ENCODE measurements at places on chromosomes 6 and 20. TPM values are rescaled to one million over a fixed set of nuclear protein-coding genes. Genes with fewer than 3 reads are reported as not detected.

GRCh38 chr6:139905404-139906052 lies 531.1 kb upstream of the CITED2 start:
- DNase-seq = no peak

CCN2 gene
- 24.2 TPM for total RNA-seq

MYH7B gene
- 0.55 TPM for total RNA-seq

DNA sequence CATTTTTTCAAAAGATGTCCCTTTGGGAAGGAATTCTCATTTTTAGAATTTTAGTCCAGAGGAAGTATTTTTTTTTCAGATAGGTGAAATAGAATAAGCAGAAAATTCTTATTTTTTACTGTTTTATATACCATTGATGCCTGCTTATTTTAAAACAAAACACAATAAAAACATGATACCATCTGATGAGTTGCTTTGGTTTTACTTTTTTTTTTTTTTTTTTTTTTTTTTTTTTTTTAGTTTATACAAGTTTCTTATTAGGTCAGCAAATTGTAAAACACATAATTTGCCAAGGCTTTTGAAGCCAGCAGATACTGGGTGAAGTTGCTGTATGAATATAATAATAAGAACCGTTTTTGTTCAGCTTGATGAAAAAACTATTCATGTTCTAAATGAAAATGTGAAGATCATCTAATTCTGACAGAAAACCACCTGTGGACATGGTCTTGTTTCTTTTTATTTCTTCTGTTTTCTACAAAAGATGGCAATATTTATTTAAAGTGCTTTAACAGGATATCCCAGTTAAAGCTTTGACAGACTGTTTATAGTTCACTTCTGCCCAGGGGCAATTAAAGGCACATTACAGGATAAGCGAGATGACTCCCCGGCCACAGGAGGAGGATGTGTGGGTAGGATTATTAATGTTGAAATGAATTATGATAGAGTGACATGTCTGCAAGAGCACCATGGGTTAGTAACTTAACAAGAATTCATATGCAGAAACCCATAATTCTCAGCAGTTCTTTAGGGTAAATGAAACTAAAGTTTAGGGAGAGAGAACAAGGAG lies 31.1 kb downstream of the MYB start:
- DNase-seq = no peak

TAGAP gene
- not detected for total RNA-seq

GRCh38 chr6:134317471-134318131 lies at the start of gene SGK1:
TSS of gene SGK1 (minus strand) at chr6:134318112. CDS start at chr6:134317460, 652 bp downstream.
- peak; percentile 8 for DNase-seq
